ENCODE measurements at places on chromosomes 1 and 21.
A peak's percentile ranks its signal among the peaks of the same experiment; 100 is the strongest.

DNA sequence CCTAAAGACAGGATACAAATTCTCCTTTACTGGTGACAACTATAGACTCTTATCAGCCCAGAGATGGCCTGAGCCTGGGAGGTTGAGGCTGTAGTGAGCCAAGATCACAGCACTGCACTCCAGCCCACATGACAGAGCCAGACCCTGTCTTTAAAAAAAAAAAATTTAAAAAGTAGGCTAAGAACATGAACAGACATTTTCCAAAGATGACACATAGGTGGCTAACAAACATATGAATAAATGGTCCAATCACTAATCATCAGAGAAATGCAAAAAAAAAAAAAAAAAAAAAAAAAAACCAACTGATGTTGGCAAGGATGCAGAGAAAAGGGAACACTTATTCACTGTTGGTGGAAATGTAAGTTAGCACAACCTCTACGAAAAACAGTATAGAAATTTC, 65.0 kb downstream of the TOR3A start:
- peak; percentile 48 for DNase-seq

GRCh38 chr1:164515231-164515630, 43.8 kb upstream of the PBX1 start:
- DNase-seq: no peak

GRCh38 chr1:72283307-72284083, 1.2 kb upstream of the NEGR1 start:
- DNase-seq: peak; percentile 73

DNA sequence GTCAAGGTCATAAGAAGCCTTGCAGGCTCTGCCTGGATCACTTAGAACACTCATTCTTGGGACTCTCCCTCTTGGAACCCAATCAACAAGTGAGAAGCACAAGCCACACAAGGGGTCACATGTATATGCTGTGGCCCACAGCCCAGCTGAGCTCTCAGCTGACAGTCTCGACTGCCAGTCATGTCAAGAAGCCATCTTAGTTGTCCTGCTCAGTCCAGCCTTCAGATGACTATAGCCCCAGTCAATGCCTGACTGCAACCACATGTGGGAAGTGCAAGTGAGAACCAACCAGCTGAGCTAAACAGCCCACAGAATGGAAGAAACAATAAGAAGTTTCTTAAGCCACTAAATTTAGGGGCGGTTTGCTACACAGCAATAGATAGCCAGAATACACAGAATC, 356.0 kb downstream of the KCNH1 start:
- no peak for DNase-seq

GRCh38 chr1:176159993-176160392, 47.1 kb downstream of the COP1 start:
- no peak for DNase-seq

All from mammary epithelial cell (primary cell).